ENCODE measurements at places on chromosomes 12 and 14.

GRCh38 chr14:56617084-56617483 lies 37.5 kb downstream of the TMEM260 start:
- no peak for DNase-seq

- DNase-seq, result no peak
Observed at GRCh38 chr12:22578328-22578727, 34.0 kb upstream of the C2CD5 start.

- DNase-seq, result no peak
Observed at GRCh38 chr14:53161758-53162435, 8.8 kb upstream of the DDHD1 start.

DNA sequence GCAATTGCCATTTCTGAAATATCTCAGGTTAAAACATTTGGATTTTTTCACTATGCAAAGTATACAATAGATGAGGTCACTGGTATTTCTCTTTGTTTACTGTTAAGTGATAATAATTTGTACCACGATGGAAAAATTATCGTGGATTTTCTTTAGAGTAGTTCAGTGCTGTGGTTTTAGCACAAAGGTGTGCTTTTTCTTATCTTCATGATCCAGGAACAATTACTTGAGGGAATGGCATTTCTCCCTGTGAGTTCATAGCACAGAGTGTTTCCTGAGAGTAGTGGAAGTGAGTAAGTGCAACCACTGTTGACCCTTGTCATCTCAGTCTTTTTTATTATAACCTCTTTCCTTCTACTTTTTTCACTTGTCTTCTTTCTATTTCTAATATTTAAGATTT lies 86.8 kb downstream of the FGD4 start:
- no peak for DNase-seq

DNA sequence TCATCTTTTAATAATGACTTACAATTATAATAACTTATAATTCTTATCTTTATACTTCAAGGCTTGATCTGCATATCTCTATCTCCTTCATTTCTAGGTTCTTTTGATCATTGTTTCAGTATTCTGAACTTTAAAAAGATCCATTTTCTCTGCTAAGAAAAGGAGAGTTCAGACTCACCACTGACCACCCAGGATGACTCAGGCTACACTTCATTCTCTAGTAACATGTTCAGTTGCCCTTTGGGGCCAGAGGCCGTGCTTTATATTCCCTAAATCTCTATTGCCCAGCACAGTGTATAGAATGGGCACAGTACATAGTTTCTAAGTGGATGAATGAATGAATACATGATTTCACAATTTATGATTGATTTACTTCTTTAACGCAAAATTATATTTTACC lies 268.7 kb downstream of the AKAP6 start:
- DNase-seq, result no peak

DNA sequence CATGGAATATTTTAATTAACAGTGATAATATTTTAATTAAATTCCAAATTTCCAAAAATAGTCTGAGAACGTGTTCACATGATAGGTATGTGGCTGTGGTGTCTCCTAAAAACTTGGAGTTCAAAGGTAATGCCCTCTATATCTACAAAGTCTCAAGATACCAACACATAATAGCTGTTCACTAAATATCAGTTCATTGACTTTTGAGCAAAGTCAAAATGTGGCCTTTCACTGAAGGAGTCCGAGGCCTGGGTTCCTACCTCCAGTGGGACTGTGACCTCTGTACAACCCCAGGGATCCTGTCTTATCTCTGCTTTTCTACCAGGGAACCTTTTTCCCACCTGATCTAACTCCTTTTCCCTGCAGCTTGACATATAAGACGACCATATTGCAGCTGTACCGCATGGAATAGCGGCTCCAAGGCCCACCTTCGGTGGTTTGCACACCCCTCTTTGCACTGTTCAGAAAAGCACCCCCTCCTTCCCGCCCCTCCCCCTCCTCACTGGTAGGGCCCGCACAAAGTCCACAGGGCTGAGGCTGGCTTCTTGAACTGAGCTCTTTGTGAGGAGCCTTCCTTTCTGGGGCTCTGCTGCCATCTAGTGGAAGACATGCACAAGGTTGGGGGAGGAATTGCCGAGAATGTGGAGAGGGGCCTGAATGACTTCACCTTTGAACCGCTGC lies 3.1 kb downstream of the CCND2 start:
- peak; percentile 78 for DNase-seq

GRCh38 chr12:46548605-46549071 lies 176.1 kb upstream of the SLC38A2 start:
- DNase-seq, result no peak

- DNase-seq, result no peak
Observed at GRCh38 chr12:77999074-77999715, 168.5 kb downstream of the NAV3 start.

- no peak for DNase-seq
Observed at GRCh38 chr14:103126088-103126872, 3.0 kb downstream of the TNFAIP2 start.

DNA sequence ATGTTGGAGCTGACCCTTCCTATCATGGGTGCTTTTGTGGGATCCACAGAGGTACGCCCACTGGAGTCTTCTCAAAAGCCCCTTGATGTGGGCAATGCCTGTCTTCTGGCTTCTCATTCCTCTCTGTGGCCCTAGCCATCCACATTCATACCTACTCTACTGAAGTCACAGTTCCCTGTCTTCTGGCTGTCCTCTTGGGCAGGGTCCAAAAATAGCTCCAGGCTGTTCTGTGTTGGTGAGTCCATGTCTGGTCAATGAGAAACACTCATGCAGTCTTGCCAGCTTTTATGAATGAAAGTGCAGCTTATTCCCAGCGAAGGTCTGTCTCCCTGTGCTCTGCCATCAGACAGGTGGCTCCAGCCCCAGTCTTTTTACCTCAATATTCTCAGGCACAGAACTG lies 135.9 kb upstream of the MDM1 start:
- DNase-seq, result no peak

DNA sequence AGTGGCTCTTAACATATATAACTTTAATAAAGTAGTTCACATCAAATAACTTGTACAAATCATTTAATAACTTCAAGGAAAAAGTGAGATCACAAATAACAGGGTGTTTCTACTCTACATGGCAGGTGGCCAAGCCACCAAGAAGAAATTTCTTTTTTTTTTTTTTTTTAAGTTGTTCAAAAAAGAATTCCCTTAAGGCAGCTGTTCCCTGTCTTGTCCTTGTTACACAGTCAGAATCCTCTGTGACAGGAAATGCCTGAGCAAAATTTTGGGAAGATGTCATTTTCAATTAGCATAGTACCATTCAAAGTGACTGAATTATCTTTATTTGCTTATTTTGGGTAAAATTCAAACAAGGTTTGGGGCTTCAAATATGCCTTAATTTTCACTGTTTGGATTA lies 79.4 kb downstream of the LIN7A start:
- no peak for DNase-seq

GRCh38 chr12:66775871-66776270 lies 97.0 kb upstream of the GRIP1 start:
- no peak for DNase-seq

DNA sequence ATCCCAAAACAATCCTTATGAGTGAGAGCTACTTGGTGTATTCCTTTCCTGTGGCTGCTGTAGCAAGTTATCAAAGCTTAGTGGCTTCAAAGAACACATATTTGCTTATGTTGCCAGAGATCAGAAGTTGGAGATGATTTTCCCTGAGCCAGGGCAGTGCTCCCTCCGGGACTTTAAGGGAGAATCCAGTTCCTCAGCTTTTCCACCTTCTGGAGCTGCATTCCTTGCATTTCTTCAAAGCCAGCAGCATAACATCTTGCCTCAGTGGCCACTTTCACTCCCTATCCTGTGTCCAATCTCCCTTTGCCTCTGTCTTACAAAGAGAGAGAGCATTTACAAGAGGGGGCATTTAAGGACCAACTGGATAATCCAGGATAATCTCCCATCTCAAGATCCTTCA lies 33.7 kb downstream of the P2RX7 start:
- DNase-seq, result no peak

DNA sequence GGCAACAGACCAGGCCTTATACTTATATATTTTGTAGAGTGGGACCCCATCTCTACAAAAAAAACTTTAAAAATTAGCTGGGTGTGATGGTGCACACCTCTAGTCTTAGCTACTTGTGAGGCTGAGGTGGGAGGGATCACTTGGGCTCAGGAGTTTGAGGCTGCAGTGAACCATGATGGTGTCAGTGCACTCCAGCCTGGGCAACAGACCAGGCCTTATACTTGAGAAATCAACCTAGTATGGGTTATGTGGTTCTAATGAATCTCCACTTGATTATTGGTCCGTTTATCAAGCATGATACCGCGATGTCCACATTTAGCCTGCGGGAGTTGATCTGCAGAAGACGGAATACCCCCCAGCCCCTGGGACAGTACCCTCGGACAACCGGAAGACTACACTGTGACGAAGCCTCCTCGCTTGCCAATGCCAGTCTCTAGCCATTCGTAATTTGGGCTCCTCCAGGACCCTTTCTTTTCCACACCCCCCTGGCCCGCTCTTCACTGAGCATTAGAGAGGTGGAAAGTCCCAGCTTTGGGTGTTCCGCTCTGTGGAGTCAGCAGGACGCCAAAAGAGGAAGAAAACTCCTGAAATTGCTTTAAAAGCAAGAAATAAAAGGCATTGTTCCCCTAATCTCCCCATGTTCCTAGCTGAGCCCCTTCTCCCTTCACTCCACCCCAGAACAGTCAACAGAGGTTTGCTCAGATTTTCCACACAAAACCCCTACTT lies 19.4 kb downstream of the LTBP2 start:
- DNase-seq, result no peak

DNA sequence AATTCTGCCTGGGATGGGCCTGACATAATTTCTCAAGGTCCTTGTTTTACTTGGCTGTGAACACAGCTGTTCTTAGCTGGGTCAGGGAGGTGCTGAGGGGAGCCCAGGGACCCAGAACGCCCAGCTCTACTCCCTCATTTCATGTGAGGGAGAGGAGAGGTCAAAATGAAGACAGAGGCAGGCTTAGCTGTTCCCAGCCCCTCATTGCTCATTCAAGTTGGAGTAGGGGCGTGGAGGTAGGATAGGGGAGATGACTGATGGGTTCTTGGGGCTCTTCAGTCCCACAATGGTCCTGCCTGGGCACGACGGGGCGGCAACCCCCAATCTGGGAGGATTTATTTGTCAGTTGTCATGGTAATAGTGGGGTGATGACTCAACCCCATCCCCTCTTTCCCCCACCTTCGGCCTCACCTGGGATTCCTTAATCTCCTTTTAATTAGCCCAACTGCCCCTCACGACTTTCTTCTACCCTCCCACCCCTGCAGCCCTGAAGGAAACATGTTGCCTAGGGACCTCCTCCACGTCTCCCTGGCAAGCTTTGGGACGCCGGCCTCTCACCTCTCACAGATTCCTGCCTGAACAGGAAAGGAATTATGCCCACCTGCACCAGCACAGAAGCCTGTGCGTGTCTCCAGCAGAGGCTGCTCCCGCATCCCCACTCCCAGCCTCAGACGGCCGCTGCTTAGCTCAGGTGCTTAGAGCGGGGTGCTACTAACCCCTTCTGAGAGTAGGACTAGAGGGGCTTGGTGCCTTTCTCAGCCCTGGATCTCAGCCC lies 10.2 kb downstream of the SPRYD3 start:
- no peak for DNase-seq

DNA sequence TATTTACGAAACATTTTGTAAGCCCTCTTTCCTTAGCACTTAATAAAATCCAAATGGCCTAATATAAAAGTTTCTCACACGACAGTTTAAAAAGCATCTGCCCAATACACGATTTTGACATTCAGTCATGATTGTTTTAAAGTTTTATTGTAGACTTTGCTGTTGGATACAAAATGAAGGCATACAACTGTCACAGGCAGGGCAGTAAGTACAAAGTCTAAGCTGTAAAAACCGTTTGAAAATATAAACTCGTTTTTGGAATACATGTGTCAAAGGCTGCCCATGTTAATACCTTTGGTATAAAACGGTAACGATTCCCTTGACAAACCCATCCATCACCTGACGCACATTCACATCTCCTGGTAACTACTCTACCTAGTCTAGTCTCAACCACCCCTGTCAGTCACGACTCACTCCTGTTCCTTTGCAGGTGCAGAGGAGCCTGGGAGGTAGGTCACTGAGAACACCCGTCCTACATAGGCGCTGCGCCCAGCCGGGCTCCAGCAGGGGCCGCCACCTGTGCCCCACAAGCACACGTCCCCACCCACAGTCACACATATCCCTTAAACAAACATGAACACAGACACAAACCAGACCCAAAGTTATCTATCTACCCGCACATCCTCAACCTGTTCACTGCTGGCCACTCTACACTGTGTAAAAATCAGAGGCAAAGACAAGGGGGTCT lies 27.1 kb downstream of the KCTD10 start:
- DNase-seq, result no peak

DNA sequence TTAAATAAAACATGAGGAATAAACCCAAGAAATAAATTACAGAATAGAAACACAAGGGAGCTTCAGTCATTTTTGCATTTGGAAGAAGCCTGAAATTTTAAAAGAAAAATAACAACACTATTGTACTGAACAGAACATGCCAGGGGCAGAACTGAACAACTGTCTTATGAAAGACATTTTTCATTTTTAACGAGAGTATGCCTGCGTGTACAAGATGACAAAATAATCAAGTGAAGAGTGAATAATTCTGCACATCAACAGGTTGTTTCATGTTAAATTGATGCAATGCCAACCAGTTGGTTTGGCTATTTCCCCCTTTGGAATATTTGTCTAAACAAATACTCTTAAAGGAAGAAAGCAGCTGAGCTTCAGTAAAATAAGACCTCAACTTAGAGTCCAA lies 103.3 kb upstream of the BTG1 start:
- DNase-seq, result no peak

DNA sequence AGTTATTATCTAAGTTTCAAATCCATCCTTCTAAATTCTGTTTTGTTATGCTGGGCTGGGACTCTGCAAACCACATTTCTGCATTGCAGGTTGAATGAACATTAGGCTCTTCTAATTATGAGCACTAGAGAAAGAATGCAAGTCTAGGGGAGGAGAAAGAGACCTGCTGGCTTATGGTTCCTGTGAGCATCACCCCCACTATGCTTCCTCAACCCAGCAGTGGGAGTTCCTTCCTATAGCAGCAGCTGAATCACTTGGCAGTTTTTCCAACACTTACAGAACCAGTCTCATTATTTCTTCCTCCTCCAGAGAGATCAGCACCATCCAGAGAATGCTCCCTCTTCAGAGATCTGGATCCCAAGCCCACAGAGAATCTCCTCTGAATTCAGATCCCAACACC lies 297.7 kb upstream of the CLEC14A start:
- no peak for DNase-seq

DNA sequence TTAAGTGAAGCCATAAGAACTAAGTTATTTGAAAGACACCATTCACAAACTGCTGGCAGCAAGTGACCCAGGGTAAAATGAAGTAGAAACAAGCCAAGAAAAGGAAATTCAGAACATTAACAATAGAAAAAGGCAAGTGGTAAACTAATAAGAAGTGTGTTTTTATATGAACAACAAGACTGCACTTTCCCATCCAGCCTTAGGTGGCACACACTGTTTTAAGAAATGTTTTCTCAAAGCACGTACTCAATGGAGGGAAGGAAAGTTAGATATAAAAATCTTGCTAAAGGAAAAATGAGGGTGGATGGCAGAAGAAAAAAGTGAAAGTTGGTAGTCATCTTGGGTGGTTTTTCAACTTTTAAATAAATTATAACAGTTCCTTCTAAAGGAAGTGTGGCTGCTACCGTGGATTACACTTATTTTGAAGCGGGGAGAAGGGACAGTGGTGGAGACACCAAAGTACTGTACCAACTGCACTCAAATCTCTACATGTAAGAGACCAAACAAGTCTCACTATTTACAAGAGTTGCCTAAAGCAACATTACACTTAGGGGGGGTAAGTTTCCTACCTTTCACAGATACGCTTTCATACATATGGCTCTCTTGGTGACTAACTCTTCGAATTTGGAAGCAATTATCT lies 58.8 kb downstream of the SEL1L start:
- no peak for DNase-seq

GRCh38 chr14:34373191-34373590 lies 88.8 kb downstream of the SPTSSA start:
- no peak for DNase-seq

All from Jurkat, Clone E6-1 (cell line).